ENCODE measurements at places on chromosomes 6 and 20.

DNA sequence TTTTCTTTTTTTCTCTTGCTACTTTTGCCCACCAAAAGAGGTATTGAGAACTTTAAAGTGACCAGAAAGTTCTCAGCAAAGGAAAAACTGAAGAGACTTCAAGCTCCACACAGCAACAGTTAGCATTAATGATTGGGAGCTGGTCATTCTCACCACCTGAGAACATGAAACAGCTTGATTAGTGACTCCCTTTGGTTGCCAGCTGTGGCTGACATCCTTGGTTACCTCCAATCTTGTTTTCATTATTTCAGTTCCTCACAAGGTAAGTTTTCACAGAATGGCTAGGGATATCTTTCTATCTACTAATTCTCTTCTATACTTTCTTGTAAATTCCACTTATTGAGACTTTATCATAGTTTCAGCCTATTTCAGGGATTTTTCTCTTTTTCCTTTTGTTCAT lies 427.9 kb downstream of the QKI start:
- no peak for DNase-seq

GRCh38 chr6:110033749-110034666 lies 55.9 kb downstream of the GPR6 start:
- DNase-seq, result no peak

- DNase-seq, result no peak
These were observed 994.7 kb upstream of the EPHA7 start for GRCh38 chr6:94414041-94414440.

- no peak for DNase-seq
These were observed 6.0 kb downstream of the NOX3 start for GRCh38 chr6:155449450-155450239.

DNA sequence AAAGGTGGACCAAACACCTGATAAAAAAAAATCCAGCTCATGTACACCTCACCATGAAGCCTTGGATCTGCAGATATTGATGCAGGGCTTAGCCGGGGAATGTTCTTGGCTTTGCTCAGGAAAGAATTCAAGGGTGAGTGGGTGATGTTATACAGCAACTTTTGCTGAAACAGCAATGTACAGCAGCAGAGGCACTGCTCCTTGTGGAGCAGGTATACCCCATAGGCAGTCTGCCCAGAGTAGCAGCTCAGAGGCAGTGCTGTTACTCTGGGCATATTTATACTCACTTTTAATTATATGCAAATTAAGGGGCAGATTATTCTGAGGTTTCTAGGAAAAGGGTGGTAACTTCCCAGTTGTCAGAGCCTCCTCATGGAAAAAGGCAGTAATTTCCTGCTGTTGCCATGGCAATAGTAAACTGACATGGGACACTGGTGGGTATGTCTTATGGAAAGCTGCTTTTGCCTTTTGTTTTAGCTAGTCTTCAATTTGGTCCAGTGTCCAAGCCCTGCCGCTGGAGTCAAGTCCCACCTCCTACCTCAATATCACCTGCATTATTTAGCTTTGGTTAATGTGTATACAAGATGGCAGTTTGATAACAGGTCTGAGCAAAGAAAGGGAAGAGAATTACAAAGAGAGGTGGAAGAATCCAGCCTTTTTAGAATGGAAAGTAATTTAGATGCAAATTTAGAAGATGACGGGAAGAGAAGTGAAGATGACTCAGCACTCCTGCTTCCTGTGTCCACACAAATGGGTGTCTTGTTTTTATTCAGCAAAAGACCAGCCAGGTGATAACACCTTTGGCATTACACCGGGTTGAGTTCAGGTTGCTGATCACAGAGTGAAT lies 110.1 kb upstream of the JAG1 start:
- no peak for DNase-seq

DNA sequence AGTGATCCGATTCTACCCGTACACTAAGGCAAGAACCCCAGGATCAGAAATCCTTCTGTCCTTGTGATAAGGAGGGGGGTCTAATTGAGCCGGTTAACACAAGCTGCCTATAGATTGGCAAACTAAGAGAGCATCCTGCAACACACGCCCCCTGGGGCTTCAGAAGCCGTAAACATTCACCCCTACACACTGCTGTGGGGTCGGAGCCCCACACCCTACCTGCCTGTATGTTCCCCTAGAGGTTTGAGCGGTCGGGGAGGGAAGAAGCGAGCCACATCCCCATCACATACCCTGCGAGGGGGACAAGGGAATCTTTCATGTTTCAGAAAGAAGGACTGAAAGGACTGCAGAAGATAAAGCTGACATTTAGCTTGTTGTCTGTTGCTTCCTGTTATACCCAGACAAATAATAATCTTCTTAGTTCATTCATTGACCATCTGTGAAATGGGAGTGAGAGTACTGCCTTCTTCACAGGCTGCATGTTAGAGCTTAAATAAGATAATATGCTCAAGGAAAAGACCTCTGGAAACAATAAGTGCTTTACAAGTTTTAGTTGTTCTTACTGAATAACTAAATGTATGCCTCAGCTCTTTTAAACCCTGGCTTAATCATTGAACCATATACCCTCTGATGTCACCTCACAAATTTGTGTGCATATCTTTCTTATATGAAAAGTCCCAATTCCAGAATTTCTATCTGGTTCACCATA lies 74.2 kb upstream of the RNF217 start:
- DNase-seq, result no peak

GRCh38 chr6:21873562-21873961 lies 280.0 kb downstream of the SOX4 start:
- DNase-seq, result no peak
